NCI-H526 (cell line): ENCODE measurements at places on chromosomes 7 and 10.

DNA sequence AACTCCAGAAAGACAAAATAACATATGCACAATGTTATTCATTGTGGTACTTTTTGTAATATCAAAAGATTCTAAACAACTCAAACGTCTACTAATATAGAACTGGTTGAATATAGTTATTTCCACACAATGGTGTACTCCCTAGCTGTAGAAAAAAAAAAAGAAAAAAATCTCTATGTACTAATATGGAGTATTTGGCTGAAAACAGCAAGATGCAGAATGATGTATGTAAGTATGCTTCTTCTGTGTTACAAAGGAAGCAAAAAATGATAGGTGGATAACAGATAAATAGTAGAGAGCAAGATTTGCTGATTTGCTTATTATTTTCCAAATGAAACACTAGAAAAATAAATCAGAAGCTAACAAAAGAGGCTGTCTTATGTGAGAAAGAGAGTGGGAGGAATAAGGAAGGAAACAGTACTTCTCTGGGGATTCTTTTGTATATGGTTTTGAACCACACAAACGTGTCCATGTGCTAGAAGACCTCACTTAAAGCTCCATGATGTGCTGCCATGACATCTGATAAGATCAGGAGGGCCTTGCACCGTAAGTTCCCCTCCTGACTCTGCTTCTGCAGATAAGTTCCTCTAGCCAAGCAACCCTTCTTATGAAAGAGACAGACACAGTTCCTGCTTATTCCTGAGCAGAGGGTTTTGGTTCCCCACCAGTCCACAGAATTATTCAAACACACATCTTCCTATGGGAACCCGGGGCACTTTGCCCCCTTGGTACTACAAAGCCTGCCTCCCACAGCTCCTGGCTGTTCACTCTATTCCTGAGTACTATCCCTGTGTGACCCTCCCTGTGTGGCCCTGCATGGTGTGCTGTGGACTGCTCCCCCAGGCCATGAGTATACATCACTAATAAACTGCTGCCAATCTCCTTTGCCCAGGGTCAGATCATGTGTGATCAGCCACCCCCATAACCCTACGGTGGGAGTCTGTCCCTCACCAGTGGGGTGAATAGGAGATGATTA lies 159.1 kb downstream of the CCDC71L start:
- DNase-seq = no peak

GRCh38 chr7:85423209-85423895 lies 236.5 kb upstream of the SEMA3D start:
- DNase-seq = no peak

GRCh38 chr7:21771266-21771665 lies 174.4 kb downstream of the CDCA7L start:
- no peak for DNase-seq

- no peak for DNase-seq
Observed at GRCh38 chr10:66058594-66058993, 867.2 kb upstream of the LRRTM3 start.

DNA sequence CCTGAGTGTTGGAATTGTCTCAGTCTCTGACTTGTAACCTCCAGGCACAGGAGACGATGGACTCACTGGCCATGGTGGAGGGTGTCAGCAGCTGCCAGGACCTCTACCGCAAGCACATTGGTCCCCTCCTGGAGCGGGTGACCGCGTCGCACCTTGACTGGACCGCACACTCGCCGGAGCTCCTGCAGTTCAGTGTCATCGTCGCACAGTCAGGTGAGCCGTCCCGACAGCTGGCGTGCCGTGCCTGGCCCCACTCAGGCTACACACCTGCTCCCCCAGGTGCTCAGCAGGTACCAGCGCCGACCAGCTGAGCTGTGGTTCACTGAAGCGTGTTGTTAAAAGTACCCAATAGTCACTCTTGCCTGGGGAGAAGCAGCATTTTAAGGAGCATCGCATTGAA lies 36.7 kb upstream of the PRKAR1B start:
- no peak for DNase-seq

- no peak for DNase-seq
Observed at GRCh38 chr10:27944005-27944404, 54.9 kb downstream of the ODAD2 start.

- DNase-seq = no peak
Observed at GRCh38 chr7:114922652-114923402, 933 bp downstream of the MDFIC start.

DNA sequence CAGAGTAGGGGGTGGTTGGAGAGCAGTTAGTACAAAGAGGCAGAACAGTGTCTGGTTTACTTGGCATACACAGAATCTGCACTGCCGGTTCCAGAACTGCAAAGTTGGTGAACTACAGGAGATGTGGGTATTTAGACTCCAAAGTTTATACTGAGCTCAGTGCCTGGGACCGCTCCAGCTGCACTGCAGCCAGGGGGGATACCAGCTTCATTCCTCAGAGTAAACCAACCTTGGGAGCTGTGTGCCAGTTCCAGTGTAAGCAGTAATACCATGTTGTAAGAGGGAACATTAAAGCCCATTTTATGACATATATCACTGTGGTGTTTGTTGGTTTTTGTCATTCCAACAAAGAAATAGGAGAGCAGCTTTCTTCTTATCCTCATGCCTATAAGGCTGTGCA lies 23.4 kb downstream of the LOXL4 start:
- DNase-seq = no peak

DNA sequence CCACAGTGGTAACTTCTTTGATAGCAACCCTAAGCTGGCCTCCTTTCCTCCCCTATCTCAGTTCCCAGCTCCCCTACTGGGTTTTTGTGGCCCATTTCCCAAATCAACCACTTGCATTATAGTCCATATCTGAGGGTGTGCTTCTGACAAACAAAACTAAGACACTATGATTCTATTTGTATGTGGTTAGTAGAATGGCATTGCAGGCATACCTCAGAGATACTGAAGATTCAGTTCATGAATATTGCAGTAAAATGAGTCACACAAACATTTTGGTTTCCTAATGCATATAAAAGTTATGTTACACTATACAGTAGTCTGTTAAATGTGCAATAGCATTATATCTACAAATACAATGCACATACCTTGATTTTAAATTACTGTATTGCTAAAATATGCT lies 15.4 kb upstream of the TMEM243 start:
- DNase-seq = no peak

DNA sequence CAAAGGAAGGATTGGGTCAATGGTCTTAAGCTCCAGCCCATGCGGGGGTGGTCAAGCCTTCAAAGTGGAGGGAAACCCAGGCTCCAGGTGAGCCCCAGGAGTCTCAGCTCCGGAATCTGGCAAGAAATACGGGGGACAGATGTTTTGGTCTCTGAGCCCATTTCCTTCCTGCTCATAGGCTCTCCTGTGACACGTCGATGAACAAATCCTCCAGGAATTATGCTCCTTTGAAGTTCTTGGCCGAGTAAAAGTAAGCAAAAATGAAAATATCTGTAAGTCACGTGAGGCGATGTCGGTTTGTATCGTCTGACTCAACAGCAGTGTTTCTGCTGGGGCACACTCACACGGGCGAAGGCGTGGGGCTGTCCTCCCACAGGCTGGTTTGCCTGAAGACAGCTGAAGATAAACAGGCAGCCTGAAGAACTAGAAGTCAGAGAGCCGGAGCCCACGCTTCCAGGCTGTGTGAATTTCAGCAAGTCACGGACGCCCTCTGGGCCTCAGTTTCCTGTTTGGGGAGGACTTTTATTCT lies 52.6 kb upstream of the SMNDC1 start:
- no peak for DNase-seq

DNA sequence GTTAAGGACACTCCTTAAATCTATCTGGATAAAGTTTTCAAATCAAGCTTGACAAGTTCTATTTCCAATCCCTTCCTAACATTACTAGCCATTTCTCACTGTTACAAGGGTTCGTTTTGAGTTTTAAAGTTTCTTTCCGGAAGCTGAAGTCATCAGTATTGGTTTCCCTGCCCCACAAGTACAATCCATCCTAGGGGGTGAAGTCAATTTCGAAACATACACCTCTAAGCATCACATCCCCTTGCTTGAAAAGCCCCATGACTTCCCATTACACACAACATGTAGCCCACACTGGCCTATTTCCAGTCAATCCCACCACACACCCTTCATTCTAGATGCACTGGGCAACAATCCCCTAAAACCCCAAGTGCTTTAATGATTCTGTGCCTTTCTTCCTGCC lies 13.0 kb downstream of the DPY19L1 start:
- DNase-seq = no peak
